ENCODE measurements at places on chromosomes 1 and 21.
A peak's percentile ranks its signal among the peaks of the same experiment; 100 is the strongest.

DNA sequence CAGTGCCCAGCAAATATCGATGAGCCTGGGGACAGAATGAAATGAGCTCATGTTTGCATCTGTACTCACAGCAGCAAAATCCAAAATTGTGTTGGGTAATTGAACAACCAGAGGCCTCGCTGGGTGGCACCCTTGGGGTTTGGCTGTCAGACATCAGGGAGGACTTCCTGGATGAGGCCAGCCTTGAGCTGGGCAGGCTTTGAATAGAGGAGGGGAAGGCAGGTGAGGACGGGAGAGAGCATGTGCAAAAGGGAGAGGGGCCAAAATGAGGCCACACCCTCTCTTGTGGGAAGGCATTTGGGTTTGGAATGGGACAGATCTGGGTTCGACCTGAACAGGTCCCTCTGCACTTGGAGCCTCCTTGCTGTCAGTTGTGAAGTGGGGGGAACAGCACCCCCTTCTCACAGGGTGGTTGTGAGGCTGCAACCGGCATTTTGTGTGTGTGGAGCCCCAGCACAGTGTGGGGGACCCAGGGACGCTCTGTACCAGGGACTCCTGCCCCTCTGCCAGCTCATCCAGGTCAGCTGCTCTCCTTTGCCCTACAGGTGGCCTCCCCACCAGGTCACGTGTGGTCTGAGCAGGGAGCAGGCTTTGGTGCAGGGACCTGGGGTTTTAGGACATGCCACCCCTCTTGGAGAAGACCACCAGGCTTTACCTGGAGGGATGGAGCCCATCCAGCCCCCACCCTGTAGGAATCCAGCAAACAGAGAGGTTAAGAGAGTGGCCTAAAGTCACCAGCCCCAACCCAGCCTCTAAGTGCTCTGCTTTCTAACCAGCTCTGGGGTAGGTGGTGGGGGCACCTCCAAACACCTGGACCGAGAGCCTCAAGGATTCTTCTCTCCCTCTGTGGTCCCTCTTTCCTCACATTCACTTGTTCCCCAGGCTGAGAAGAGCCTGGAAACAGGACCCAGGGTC, 521.8 kb downstream of the PTPRU start:
- no peak for DNase-seq

- DNase-seq, result peak; percentile 29
Measured at GRCh38 chr21:36156815-36157670, at the start of gene DOP1B. TSS of gene DOP1B (plus strand) at chr21:36156824. CDS start at chr21:36164734, 7,910 bp downstream.

DNA sequence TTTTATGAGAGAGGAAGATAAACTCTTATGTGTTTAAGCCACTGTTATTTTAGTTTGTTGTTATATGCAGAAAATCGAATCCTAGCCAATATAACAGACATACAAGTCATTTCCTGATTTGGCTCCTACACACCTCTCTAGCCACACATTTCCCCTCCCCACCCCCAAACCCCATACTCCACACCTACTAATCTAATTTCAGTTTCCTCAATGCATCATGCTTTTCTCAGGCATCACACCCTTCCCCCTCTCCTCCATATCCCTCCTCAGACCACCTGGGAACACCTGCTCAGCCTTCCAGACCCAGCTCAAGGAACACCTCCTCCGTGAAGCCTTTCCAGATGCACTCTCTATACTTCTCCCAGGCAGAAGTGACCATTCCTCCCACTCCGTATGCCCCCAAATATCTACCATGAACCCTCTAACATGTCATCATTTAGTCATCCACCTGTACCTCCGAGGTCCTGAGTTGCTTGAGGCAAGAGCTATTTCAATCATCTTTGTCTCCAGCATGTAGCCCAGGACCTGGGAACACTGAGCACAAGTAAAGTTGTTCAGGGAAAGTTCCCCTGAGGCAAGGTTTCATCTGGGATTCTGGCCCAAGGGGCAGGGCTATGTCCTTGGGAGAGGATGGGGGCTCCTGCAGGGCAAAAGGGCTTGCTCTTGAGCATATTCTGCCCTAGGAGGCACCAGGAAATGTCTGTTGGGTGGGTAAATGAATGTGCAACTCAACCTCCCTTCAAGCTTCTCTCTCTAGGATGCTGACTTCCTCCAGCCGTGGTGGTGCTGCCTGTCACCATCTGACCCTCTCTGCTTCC, 126.8 kb downstream of the HIVEP3 start:
- peak; percentile 34 for DNase-seq

- no peak for DNase-seq
Measured at GRCh38 chr1:39729030-39729429, 9.7 kb upstream of the PPIE start.

GRCh38 chr1:150388241-150388640, 24.3 kb downstream of the RPRD2 start:
- DNase-seq, result no peak

GRCh38 chr1:63626222-63626621, 33.0 kb downstream of the PGM1 start:
- no peak for DNase-seq

DNA sequence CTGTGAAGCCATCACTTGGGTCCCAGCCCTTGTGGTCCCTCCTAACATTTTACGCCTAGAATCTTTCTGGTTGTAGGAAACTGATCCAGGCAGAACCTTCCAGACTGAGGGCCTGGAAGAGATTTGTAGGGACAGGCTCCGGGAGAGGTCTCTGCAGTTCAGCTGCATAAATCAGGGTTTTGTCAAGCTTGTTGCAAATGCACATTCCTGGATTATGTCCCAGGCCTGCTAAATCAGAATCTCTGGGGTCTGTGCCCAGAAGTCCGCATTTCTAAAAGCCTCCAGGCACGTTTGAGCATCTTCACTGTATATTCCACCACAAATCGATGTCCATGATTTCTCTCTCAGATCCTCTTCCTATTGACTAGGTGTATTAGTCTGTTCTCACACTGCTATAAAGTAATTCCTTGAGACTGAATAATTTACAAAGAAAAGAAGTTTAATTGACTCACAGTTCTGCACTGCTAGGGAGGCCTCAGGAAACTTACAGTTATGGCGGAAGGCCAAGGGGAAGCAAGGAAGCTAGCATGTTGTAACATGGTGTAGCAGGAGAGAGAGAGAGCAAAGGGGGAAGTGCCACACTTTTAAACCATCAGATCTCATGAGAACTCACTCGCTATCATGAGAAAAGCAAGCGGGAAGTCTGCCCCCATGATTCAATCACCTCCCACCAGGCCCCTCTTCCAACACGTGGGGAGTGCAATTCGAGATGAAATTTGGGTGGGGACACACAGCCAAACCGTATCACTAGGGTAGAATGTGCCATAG, 1.2 kb upstream of the FHAD1 start:
- no peak for DNase-seq

DNA sequence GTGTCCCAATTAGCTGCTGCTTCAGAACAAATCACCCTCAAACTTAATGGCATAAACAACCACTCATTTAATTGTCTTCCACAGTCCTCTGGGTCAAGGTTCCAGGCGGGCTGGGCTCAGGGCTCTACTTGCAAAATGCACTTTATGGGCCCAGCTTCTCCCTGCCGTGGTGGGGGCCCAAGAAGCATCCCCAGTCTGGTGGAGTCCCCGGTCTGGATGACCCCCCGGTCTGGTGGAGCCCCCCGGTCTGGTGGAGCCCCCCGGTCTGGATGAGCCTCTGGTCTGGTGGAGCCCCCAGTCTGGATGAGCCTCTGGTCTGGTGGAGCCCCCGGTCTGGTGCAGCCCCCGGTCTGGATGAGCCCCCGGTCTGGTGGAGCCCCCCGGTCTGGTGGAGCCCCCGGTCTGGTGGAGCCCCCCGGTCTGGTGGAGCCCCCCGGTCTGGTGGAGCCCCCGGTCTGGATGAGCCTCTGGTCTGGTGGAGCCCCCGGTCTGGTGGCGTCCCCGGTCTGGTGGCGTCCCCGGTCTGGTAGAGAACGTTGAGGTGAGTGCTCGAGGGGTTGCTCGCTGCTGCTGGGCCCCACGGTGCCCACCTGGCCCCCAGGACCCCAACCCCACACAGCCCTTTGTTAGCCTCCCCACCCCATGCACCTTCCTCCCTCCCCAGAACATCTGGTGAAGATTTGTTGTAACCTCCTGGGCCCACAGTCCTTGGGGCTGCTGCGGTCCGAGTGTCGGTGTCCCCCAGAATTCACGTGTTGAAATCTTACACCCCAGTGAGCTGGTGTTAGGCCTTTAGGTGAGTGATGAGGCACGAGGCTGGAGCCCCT, 33.8 kb downstream of the POFUT2 start:
- DNase-seq, result no peak

GRCh38 chr1:110209715-110210603, at the start of gene KCNC4:
TSS of gene KCNC4 (plus strand) at chr1:110210314. CDS start at chr1:110211500, 1,186 bp downstream.
- DNase-seq, result peak; percentile 88

- DNase-seq, result no peak
Measured at GRCh38 chr1:118989878-118990378, 1.8 kb upstream of the TBX15 start.

DNA sequence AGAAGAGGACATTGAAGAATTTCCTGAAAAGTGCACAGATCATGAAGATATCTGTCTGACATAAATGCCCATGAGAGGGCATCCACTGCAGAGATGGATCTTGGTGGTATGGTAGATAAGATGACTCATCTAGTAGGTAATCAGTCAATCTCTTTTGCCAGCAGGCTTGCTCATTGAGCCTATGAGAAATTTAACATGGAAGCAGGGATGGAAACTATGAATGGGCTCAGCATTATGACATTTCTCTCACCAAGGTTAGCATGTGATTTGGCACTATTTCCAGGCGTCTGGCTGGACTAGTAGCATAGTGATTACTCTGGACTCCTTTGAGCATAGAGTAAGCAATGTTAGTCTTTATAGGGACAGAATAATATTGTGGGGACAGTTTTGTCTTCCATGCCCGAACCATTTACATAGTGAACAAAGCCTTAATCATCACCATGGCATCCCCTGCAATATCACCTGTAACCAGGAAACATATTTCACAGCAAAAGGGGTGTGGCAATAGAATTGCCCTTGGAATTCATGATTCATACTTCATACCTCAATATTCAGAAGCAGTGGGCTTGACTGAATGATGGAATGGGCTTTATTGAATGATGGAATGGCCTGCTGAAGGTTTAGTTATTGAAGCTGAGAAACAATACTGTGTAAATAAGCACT, 7.3 kb downstream of the OR2C3 start:
- no peak for DNase-seq

GRCh38 chr1:3670823-3671265, 18.5 kb downstream of the TP73 start:
- DNase-seq, result no peak

DNA sequence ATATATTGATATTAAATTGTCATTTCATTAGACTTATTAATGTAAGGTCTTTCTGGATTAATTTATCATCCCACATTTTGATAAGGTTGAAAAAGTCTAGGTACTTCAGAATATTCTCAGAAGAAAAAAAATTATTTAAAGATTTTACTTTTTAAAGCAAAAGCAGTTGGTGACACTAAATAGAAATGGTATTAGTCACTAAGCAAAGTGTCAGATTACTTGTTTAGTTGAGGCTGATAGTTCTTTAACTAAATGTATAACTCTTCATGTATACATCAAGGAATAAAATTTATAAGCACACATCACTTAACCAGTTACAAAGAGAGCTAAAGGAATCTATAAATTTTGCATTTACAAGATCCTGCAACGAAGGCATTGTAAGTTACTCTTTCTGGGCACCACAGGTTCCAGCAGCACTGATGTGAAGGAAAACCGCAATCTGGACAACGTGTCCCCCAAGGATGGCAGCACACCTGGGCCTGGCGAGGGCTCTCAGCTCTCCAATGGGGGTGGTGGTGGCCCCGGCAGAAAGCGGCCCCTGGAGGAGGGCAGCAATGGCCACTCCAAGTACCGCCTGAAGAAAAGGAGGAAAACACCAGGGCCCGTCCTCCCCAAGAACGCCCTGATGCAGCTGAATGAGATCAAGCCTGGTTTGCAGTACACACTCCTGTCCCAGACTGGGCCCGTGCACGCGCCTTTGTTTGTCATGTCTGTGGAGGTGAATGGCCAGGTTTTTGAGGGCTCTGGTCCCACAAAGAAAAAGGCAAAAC, 101.1 kb downstream of the ADARB1 start:
- no peak for DNase-seq

GRCh38 chr21:17476006-17476405, 36.8 kb upstream of the CXADR start:
- no peak for DNase-seq

DNA sequence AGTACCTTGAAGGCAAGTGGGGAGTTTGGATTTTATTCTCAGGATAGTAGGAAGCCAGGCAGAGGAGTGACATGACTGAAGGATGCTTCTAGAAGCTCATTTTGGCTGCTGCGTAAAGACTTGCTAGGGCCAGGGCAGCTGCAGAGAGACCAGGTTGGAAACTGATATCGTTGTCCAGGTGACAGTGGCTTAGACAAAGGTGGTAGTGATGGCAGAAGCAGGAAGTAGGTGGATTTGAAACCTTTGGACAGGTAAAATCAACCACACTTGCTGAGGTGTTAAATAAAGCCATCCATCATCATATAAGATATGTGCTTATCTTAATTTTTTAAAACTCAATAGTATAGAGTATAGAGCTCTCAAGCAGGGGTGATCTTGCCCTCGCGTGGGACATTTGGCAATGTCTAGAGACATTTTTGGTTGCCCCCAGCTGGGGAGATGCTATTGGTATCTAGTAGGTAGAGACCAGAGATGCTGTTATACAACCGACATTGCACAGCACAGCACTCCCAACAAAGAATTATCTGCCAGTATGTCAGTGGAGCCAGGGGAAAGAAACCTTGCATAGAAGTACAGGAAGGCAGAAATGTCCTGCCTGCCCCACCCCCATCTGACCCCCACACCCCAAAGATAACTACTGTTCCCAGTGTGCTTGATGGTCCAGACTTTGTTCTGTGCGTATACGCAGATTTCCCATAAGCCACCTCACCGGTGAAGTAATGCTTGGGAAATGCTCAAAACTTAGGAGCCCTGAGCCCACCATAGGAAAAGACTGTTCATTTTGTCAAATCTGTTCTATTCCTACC, 31.1 kb downstream of the TMEM51 start:
- no peak for DNase-seq

DNA sequence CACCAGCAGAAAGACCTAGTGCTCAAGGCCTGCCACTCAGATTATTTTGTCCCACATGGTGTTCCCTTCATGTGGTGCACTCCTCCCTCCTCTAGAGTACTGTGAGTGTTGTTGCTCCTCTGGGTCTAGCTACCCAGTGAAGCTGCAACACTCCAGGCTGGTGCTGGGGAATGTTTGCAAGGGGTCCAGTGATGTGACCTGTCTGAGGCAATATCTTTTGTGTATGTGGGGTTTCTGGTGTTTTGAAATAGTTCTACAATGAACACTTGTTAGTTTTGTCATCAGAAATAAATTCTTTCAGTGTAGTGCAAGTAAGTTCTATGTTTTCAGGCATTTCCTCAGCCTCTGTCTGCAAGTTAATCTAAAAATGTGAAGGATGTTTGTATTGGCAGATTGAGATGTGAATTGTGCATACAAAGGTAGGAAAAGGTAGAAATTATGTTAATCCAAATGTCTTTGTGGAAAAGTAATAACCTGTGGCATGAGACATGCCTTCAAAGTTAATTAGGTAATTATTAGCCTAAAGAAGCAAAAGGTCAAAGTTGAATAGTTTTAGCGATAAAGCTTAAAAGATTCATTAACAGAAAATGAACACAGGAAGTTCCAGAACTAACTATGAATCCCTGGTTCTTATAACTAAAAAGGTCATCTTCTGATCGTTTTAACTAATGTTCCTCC, 616.8 kb downstream of the LTN1 start:
- no peak for DNase-seq
